ENCODE measurements at places on chromosomes 5 and 9. TPM values are rescaled to one million over a fixed set of nuclear protein-coding genes. Genes with fewer than 3 reads are reported as not detected.

The CORO2A gene
- 1.8 TPM for total RNA-seq

The SYK gene
- total RNA-seq: 0.03 TPM

The LCN15 gene
- total RNA-seq: not detected

The MEGF10 gene
- total RNA-seq: not detected

The ANKH gene
- total RNA-seq: 22.1 TPM

The TMEM252 gene
- not detected for total RNA-seq

The CDKN2B-AS1 gene
- total RNA-seq: not detected

The MCIDAS gene
- 1.2 TPM for total RNA-seq
